ENCODE measurements at places on chromosomes 7 and 10.

DNA sequence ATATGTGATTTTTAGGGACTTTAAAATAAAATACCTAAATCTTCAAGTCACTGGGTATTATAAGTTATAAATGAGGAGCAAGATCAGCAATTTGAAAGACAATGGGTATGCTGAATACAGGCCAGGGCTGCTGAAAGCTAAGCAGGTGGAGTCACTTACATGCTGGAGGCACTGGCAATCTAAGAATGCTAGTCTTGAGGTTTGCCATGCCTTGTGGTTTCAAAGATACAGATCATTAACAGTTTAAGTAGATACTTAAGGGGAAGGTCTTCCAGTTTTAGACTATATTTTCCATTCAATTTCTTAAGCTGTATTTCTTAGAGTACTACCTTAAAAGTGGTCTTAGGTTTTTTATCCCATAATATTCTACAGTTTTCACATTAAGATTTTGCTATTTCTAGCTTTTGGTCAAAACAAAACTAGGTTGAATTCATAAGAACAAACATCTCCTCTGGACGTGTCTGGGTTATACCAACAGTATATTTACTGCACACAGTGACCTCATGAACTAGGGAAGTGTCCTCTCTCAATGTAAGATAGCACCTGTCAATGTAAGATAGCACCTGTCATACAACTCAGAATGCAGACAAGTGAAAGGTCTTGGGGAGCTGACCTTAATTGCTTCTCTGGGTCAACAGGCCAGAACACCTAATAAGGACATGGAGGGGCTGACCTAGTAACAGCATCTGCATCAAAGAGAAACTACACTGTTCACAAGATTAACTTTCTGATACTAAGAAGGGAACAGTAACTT lies 2.0 kb downstream of the SRI start:
- no peak for DNase-seq

DNA sequence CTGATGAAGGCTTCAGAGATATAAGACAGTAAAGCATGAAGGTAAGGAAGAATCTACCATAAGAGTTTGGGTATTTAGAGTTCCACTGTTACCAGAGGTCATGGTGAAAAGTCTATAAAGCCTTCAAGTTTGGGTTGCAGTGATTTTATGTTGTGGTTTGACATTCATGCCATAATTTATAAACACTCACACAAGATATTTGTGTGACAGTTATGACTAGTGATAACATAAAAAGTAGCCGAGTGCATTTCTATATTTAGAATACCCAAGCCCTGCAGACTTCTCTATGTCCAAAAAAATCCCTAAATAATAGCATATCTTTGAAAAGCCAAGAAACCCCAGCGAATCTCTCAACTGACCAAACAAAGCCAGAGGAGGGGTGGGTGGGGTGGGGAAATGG lies 229.9 kb downstream of the CXCL12 start:
- no peak for DNase-seq

DNA sequence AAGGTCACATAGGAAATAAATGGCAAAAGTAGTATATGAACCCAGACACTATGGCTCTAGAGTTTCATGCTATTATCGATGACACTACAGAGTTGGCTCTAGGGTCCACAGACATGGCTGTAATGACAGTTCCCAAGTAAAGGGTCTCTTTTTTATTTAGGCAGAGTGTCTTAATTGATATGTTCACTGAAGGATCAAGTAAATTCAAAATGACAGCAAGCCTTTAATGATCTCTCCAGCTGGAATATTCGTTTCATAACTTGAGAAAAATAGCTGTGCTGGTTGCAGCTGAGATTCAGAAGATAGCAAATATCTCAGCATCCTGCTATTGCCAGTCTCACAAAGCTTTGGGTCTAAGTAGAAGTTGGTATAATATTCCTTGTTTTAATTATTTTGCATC lies 333.6 kb upstream of the MAGI2 start:
- no peak for DNase-seq

- DNase-seq: no peak
Measured at GRCh38 chr7:130297628-130298543, 4.9 kb downstream of the CPA4 start.

DNA sequence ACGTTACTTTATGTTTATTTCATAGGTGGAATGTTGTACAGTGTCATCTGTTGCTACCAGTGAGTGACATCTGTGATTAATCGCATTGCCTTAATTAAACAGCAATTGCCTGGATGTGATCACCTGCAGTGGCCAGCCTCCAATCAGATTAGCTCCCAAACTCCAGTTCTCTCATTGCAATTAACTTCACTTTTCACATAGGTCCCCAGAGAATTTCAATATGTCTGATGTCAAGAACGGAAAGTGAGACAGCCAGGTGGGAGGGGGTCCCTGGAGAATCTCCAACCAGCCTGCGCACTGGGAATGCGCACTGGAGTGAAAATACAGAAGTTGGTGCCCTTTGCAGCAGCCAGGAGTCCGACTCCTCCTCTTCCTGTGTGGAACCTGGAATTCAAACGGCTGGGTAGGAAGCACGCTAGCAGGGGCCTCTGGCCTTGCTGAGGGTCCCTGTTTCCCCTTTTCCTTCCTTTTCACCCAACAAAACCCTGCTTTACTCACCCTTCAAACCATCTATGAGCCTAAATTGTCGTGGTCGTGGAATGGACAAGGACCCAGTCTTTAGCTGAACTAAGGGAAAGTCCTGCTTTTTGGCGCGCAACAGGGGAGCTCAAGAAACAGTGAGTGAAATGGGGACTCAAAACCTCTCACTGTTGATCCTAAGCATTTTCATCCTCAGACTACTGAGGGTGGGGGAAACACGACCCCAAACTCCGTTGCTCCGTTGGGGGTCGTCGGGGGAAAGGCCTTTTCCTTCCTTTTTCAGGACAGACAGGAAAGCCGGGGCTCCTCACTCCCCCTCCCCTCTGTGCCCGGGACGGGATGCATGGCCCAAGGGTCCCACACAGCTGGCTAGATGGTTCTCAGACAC lies 1355.5 kb upstream of the LRRTM3 start:
- no peak for DNase-seq

DNA sequence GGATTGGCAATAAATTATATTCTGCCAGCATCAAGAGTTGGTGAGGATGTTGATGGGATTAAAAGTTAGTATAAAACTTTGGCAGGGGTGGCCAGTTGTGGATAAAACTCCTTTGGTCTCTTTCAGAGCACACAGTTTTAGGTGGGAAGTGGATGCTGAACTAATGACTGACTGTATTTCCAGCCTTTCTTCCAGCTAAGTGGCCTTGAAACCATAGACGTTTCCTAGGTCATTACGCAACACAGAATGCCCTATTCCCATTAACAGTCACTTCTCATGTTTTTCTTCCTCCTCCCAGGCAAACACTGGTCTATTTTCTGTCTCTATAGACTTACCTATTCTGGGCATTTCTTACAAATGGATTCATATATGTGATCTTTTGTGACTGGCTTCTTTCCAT lies 467.4 kb downstream of the NEBL start:
- no peak for DNase-seq

DNA sequence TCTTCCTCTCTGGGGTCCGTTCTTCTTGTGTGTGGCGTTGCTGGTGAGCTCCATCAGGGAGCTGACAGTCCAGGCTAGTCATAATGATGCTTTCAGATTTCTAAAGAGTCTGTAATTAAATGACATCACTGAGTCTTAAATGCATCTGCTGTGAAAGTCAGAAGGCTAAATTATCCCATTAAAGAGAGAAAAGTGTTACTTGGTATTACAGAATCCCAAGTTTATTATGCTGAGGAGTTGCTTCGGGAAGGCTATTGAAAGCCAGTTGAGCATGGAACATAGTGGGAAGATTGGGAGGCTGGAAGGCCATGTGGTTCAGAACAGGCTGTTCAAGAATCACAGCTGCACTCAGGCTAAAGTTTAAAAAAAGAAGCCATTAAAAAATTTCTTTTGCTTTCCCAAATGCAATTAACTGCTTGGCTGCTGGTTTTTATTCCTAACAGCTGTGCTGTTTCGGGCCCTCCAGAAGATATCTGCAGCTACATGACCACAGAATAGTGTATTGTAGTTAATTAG lies 342.6 kb upstream of the LRGUK start:
- DNase-seq: no peak

GRCh38 chr10:5697342-5697741 lies 12.7 kb downstream of the TASOR2 start:
- DNase-seq: no peak

DNA sequence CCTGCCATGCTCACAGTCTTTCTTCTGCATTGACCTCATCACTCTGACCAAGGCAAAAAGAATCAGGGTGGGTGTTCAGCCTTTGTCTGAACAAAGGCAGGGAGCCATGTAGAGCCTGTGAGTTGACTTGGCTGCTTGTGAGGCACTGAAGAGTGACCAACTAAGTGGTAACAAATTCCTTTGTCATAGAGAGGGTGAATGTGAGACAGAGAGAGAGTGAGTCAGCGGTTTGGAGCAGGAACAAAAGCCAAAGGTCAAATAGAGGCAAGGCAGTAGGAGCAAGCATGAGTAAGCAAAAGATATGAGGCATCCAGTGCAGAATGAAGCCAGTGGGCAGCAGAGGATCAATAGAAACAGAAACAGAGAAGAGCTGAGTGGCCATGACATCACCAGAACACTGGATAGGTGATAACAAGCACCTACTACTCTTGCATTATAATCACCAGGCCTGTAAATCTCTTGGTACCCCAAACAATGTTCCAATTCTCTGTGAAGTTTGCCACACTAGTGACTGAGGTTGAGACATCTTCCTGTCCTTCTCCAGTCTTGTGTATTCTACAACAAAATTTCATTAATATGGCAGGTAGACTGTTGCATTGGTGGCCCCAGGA lies 116.2 kb upstream of the LAMB4 start:
- DNase-seq: no peak

- DNase-seq: no peak
Measured at GRCh38 chr10:60611291-60611747, 167.0 kb upstream of the CDK1 start.

DNA sequence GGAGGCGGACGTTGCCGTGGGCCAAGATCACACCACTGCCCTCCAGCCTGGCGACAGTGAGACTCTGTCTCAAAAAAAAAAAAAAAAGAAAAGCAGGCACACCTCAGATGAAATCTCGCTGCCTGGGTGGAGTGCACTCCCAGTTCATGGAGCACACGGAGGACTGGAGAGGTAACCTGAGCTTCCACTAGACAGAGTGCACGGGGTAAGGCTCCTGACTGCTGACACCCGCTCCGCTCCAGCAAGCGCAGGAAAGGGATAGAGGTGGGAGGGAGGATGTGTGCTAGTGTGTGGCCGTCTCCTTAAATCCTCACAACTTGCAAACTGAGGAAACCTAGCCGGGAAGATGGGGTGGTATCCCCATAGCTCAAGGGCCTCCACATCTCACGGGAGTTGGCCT lies 50.8 kb downstream of the FAM53B start:
- DNase-seq: no peak

All from DMS 273 treated with DMSO at 0.1 percent for 48 hours (cell line).